ENCODE measurements at places on chromosomes 6 and 20.

- no peak for DNase-seq
These were observed 40.1 kb downstream of the SLC24A3 start for GRCh38 chr20:19252451-19253120.

DNA sequence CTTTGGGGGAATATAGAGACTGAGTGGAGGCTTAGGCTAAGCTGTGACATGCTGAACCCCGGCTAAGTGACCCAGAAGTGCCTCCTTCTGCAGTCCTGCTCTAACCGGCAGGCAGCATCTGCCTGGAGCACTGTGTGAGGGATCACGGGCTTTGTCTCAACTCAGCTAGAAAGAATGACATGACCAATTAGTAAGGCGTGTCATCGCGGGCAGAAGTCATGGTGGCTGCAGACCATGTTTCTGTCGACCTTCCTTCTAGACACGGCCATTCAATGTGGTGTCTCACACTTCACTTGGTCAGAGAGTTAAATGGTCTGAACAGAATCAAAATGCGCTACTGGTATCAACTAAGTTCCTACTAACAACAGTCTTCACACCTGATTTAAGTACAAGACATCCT, 35.0 kb downstream of the HUS1B start:
- DNase-seq: no peak

DNA sequence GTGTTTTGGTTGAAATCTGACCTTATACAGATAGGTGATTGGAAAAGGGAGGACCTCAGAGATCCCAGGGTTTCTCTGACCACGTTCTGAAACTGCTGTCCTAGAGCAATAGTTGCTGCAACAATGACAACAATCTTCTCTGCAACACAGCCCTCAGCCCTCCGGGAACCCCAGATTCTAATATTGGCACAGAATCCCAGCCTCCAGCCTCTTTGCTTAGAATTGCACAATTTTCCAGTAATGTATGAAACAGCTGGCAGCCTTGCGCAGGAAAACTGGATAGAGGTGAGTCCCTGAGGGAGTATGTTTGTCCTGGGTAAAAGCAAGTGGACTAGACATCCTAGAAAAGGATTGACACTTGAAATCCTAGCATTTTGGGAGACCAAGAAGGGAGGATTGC, 30.4 kb upstream of the PNRC1 start:
- peak; percentile 3 for DNase-seq

DNA sequence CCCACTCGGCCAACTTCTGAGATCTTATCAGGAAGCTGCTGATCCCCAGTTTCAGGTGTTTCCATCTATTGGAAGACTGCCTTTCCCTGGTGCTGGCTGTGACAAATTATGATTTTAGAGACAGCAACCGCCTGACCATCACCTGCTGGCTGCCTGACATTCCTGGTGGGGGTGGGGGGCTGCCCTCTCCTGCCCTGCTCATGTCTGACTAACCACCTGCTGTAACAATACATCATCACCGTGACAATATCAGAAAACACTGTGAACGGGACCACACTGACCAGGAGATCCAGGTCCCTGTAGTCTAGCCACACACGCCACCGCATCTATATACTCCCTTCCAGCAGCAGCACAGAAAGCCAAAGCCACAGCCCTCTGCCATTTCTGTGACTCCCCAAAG, 537.5 kb downstream of the QKI start:
- DNase-seq: peak; percentile 29

DNA sequence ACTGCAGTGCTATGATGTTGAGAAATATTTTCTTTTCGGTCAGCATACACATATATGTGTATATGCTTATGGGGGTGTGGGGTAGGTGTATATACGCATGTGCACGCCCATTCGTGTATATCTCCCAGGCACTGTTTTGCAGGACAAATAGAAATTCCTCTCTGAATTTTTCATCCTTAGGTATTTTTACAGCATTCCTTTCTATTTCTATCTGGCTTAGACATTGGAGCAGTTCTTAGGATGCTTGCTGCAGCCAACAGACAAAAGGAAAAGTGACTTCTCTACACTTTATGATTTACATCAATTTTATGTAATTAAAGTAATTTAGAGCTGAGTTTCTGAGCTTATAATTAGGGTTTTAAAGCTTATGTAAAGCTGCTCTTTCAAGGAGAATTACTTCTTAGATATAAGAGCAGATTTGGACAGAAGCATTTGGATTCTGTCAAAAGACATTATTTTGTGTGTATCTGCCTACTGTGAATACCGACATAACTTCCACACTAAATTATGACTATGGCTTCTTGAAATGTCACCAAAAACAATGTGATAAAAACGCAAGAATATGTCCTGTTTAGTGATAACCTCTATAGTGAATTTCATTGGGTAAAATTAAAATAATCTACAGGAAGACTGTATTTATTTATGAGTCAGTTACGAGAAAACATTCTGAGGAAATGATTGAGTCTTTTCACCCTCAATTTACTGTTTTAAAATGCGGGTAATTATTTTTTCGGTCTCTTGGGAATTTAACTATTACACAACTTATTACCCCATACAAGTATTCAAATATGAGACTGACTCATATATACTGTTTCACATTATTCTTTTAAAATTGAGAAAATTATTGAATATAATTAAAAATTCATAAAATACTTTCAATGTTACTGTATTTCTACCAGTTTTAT, 21.3 kb upstream of the CEP43 start:
- DNase-seq: no peak

GRCh38 chr6:99026135-99026534, 78.4 kb upstream of the FBXL4 start:
- DNase-seq: no peak

DNA sequence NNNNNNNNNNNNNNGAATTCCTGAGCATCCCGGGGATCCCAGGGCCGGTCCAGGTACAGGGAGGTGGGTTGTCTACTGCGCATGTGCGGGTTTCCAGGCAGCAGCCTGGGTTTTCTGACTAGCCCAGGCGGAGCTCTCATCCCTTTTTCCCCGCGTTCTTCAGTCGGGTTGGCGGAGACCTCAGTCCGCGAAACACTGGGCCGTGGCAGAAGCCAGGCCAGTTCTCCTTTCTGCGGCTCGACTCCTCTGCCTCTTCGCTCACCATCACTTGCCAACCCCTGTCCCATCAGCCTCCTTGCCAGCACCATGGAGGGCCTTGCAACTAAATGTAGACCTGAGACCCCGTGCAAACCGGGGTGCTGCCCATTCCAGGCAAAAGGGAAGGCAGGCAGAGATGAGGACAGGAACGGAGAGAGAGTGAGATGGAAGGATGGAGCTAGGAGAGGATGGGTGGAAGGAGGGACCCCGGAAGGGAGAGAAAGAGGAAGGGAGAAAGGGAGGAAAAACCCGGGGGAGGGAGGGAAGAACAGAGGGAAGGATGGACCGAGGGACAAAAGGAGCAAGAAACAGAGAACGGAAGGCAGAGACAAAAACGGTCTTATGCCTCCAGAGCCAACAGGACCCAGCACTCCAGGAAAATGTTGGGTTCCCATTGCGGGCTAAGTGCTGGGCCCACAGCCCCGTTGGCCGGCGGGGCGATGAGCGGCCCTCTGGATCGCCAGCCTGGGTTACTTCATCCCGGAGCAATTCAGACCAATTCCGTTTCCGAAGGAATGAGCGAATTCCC, 445.4 kb upstream of the DEFB115 start:
- DNase-seq: peak; percentile 53

- no peak for DNase-seq
These were observed 6.2 kb downstream of the SLC12A5 start for GRCh38 chr20:46035253-46035652.

DNA sequence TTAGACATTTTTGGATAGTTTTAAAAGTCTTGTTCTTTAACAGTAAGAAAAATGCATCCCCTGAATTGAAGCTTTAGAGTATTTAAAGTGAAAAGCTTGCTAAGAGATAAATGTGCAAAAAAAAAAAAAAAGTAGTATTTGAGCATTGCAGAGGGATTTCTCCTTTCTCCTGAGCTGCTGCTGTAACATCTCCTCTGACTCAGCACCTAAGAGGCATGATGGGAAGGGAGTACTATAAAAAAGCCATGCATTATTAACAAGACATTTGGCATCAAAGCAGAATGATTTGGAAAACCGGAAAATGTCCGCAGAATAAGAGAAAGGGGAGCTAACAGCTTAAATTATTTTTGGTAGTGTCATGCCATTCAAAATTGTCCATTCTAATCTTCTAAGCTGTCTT, 27.9 kb downstream of the B4GALT5 start:
- DNase-seq: peak; percentile 68

DNA sequence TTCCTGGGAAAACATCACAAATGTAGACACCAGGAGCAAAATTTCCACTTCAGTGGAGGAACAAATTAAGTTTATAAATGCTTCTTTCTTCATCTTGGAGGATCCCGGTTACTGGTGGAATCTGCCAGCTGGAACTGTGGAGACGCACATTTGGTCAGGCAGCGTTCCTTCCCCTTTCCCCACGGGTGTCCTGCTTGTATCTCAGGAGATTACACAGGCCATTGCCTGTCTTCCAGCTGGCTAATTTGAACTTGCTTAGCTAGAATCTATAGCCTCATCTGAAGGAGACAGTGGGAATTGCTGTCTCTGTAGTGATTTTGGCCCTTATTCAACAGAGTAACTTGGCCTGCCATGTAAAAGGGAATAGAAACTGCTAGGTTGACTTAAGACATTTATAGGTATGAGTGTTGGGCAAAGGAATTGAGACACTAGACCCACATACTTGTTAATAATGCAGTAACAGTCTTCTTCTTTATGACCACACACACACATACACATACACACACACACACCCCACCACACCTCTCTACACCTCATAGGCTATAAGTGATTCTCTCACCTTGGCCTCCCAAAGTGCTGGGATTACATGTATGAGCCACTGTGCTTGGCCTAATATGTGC, 34.4 kb downstream of the TSBP1 start:
- DNase-seq: no peak

GRCh38 chr6:112259337-112259675, 4.9 kb upstream of the LAMA4 start:
- DNase-seq: no peak

- no peak for DNase-seq
These were observed 91.7 kb downstream of the MTFR2 start for GRCh38 chr6:136158387-136158821.

- DNase-seq: no peak
These were observed 115.9 kb downstream of the BMP5 start for GRCh38 chr6:55759536-55759935.

DNA sequence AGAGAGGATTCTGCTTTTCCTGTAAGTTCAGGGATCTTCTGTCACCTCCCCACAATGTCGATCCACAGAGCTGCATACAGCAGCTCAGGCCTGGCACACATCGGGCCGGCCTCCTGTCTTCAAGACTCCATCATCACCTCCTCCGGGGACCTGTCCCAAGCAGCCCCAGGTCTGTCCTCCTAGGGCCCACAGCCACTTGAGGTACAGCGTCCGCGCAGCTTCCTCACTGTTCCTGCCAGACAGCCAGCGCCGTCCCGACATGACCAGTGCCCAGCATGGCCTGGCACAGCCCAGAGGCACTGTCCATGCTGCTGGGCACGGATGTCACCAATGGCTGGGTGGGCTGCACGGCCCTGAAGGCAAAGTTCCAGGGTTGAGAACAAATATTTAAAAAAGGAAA, 101.6 kb downstream of the DLL1 start:
- no peak for DNase-seq

- DNase-seq: no peak
These were observed 28.2 kb upstream of the ECI2 start for GRCh38 chr6:4163408-4164116.

GRCh38 chr6:41489120-41489851, 56.9 kb upstream of the FOXP4 start:
- peak; percentile 67 for DNase-seq

- DNase-seq: no peak
These were observed 108.9 kb upstream of the CST7 start for GRCh38 chr20:24840121-24840713.

DNA sequence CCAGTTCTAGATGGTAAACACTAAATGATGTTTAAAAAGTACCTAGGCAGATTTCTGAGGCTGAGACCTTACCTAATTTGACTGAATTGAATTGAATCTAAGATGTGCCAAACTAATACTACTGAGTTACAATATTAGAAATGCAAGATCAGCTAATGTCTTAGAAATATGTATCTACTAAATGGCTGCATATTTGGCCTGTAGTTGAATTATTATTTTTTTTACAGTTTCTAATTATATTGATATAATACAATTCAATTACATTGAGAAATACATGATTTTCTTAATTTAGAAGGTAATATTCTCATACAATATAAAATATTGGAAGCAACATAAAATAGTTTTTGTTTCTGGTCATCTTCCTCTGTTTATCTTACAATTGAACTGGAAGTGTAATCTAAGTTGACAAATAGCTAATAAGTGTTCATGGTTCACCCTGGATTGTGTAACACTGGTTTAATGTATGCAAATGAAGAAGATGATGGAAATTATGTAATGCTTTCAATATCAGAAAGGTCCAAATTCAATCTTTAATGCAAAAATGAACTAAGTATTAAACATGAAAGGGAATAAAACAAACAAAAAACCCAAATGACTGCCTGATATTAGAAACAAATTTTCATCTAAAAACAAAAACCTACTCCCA, 2.9 kb downstream of the MAP3K7 start:
- DNase-seq: no peak

DNA sequence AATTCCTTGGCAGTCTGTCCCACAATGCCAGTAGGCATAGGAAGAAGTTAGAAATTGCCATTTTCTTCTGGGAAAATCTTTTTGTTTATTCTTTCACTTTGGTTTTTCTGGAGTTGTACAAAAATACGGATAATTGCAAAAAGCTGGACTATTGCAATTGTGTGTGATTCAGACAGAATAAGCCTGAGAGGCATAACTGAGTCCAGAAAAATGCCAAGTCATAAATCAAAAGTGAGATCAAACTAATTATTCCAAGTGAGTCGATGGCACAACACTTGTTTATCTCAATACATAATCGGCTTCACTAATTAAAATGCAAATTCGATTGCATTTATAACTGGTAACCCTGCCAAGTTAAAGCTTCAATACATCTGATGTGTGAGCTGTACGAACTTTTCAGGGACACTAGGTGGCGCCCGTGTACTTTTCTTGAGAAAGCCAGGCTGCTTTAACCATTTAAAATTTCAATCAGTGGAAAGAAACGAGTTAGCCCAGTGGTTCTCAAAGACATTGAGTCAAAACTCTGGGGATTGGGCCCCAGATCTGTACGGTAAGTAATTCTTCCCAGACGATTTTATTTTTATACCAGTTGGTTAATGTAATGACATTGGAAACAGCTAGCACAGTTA, 102.6 kb downstream of the LAMP5 start:
- peak; percentile 58 for DNase-seq

GRCh38 chr6:69390125-69390524, 406.7 kb downstream of the LMBRD1 start:
- no peak for DNase-seq

GRCh38 chr6:154738551-154738961, 5.3 kb downstream of the SCAF8 start:
- peak; percentile 18 for DNase-seq

- DNase-seq: peak; percentile 37
These were observed 66.3 kb upstream of the FBXL4 start for GRCh38 chr6:99014061-99014460.

GRCh38 chr6:42147138-42147562, 4.7 kb upstream of the C6orf132 start:
- DNase-seq: peak; percentile 16

DNA sequence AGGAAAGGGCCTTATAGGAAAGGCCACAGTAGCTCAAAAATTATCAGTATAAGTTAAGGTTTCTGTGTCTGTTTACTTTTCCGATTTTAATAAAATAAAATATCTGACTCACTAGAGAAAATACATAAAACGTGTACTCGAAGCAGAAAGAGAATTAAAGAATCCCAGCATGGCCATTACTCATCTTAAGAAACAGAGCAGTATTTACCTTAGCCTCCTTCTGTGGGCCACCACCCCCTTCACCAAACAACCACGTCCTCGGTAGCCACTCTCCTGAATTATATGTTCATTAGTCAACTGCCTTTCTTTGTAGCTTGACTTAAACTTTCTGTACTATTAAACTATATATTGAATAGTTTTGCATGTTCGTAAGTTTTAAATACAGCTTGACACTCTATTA, 72.2 kb upstream of the SPTLC3 start:
- no peak for DNase-seq
